Chondrocyte (in vitro differentiated cells): ENCODE measurements at places on chromosomes 4 and X. TPM values are rescaled to one million over a fixed set of nuclear protein-coding genes. Genes with fewer than 3 reads are reported as not detected.

Gene PLXNB3
- 8.5 to 36.3 TPM (median 34.8 TPM) in 3 replicates for total RNA-seq

Gene SRD5A3
- total RNA-seq: 23.9 to 31.4 TPM (median 29.0 TPM) in 3 replicates

Gene GPR34
- total RNA-seq: not detected in 3 replicates

Gene CFP
- total RNA-seq: 0.60 to 0.87 TPM (median 0.77 TPM) in 3 replicates

Gene CENPU
- 5.7 to 12.9 TPM (median 6.3 TPM) in 3 replicates for total RNA-seq

Gene SGMS2
- 49.7 to 71.5 TPM (median 65.5 TPM) in 3 replicates for total RNA-seq

Gene DUSP21
- total RNA-seq: not detected in 3 replicates

- H3K36me3 ChIP-seq: peaks cover 2% of the 10 kb centered on the region
- no peak overlapping the region for H3K27ac ChIP-seq
- DNase-seq: no peak
- H3K4me3 ChIP-seq: no peak overlapping the region
- H3K27me3 ChIP-seq: no peaks in the 10 kb centered on the region
Observed at GRCh38 chr4:53505947-53506346, 85.3 kb downstream of the LNX1 start.

DNA sequence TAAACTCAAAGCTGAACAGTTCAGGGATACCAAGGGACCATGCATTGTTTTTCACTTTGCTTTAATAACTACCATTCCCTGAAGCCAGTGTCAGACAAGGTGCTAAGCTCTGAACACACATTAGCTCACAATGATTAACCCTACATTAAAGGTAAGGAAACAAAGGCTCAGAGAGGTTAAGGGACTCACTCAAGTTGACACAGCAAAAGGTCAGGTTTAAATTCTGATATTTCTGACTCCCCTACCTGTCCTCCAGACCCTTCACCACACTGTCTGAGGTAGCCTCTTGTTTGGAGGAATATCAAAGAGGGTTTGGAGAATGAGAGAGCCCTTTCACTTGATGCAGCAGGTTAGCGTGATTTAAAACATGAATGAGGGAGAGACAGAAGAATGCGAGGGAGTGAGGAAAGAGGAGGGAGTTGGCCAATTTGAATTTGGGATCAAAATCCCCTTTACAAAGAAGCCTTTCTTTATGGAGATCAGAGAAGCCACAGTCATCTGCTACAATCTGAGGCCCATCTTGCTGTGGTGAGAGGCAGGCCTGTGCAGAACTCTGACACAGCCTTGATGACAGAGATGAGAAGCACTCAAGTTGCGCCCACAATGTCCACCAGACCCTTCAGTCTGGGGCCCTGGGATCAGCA lies 103.5 kb downstream of the FHDC1 start:
- DNase-seq: no peak
- peaks cover 15% of the 10 kb centered on the region for H3K4me1 ChIP-seq
- H3K36me3 ChIP-seq: no peaks in the 10 kb centered on the region
- no peaks in the 10 kb centered on the region for H3K27me3 ChIP-seq
- H3K27ac ChIP-seq: no peak overlapping the region

DNA sequence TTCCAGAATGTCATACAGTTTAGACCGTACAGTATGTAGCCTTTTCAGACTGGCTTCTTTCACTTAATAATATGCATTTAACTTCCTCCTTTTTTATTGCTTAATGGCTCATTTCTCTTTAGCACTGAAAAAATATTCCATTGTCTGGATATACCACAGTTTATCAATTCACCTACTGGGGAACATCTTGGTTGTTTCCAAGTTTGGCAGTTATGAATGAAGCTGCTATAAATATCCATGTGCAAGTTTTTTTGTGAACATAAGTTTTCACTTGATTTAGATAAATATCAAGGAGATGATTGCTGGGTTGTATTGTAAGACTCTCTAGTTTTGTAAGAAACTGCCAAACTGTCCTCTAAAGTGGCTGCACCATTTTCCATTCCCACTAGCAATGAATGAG lies 375.5 kb downstream of the PCDH18 start:
- H3K27me3 ChIP-seq: no peaks in the 10 kb centered on the region
- peaks cover 17% of the 10 kb centered on the region for H3K4me1 ChIP-seq
- DNase-seq: no peak
- no peak overlapping the region for H3K27ac ChIP-seq
- H3K4me3 ChIP-seq: no peak overlapping the region

DNA sequence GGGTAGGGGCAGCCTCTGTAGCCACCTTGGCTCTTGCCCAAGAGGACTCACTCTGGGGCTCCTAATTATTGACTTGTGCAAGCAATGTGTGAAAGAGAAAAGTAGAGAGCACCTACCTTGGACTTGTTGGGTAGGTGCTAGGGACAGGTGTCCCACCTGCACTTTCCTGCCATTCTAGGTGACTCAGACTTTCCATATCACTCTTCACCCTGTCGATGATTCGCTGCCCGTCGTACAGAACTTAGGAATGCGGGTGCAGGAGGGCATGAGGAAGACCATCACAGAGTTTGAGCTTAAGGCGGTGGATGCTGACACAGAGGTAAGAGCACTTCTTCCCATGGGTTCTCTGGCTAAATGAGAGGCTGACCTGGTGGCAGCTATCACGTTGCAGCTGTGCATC lies 87.3 kb upstream of the ANXA3 start:
- H3K27me3 ChIP-seq: no peaks in the 10 kb centered on the region
- no peak overlapping the region for H3K27ac ChIP-seq
- no peak overlapping the region for H3K4me3 ChIP-seq

- no peak for DNase-seq
- no peaks in the 10 kb centered on the region for H3K4me1 ChIP-seq
- H3K27ac ChIP-seq: no peak overlapping the region
- no peaks in the 10 kb centered on the region for H3K36me3 ChIP-seq
- no peak overlapping the region for H3K4me3 ChIP-seq
Observed at GRCh38 chr4:160233141-160233540, 1130.3 kb downstream of the RAPGEF2 start.

GRCh38 chrX:107025545-107025944 lies 25.5 kb upstream of the MORC4 start:
- no peaks in the 10 kb centered on the region for H3K36me3 ChIP-seq
- H3K4me1 ChIP-seq: no peaks in the 10 kb centered on the region
- no peak overlapping the region for H3K27ac ChIP-seq
- no peak overlapping the region for H3K4me3 ChIP-seq

GRCh38 chr4:77187322-77187721 lies 30.3 kb downstream of the CCNG2 start:
- no peak overlapping the region for H3K4me3 ChIP-seq
- DNase-seq: no peak
- H3K36me3 ChIP-seq: no peaks in the 10 kb centered on the region
- H3K4me1 ChIP-seq: peaks cover 4% of the 10 kb centered on the region

GRCh38 chr4:78902298-78902697 lies 36.9 kb downstream of the PAQR3 start:
- H3K27ac ChIP-seq: no peak overlapping the region
- H3K27me3 ChIP-seq: no peaks in the 10 kb centered on the region
- H3K36me3 ChIP-seq: peaks cover 2% of the 10 kb centered on the region
- DNase-seq: no peak

DNA sequence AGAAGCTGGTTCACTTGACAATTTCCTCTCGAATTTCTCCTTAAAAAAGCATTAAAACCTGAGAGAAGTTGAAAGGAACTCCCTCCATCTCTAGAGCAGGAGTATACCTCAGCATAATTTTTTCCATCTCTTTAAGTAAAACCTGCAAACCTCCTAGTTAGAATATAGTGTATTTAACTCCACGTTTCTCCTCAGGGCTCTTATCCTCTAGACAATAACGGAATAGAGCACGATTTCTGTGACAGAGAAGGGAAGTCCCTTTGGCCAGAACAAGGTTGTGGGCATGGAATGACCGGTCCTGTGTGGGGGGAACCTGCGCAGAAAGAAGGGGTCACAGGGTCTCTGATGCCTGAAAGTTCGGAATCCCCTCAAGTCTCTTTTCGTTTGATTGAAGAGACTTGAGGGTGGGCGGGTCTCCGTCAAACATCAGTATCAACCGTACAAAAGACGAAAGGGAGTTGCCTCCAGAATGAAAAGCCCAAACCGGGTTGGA lies 697 bp downstream of the ZNF280C start:
- H3K4me3 ChIP-seq: peak overlapping the region; percentile 87
- H3K27me3 ChIP-seq: no peaks in the 10 kb centered on the region
- peaks cover 16% of the 10 kb centered on the region for H3K4me1 ChIP-seq
- peak overlapping the region; percentile 88 for H3K27ac ChIP-seq
- no peak for DNase-seq

GRCh38 chr4:145216535-145216934 lies 36.1 kb upstream of the OTUD4 start:
- H3K36me3 ChIP-seq: peaks cover 1% of the 10 kb centered on the region
- H3K27ac ChIP-seq: no peak overlapping the region
- H3K4me1 ChIP-seq: no peaks in the 10 kb centered on the region
- peaks cover 2% of the 10 kb centered on the region for H3K27me3 ChIP-seq
- DNase-seq: no peak

DNA sequence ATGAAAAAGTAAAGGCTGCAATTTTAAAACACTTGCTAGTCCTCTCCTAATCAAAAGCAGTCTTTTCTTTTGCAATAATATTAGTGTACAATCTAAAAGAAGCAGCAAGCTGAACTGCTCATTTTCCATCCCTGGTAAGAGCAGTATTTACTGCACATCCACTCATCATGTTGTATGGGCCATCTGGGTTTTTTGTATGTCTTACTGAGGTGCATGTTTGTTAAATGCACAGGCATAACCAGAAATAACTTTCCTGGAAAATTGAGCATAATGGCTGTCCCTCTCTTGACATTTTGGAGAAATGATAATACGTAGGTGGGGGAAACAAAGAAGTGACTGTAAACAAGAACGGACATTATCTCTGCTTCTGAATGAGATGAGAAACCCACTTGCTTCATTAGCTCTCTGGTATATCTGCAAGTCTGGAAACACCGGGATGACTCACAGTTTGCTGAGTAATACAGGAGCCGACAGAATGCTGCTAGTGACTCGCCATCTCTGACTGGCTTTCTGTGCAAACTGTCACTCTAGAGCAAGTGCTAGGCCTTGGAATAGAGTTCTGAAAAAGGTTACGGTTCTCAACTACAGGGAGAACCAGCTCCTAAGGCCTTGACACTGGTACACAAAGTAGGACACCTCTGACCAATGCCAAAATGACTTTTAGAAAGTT lies 85.7 kb upstream of the MTM1 start:
- peak overlapping the region; percentile 34 for H3K27ac ChIP-seq
- peaks cover 10% of the 10 kb centered on the region for H3K4me1 ChIP-seq
- H3K4me3 ChIP-seq: no peak overlapping the region

- H3K4me3 ChIP-seq: no peak overlapping the region
- H3K4me1 ChIP-seq: peaks cover 8% of the 10 kb centered on the region
- no peaks in the 10 kb centered on the region for H3K27me3 ChIP-seq
- H3K27ac ChIP-seq: no peak overlapping the region
Observed at GRCh38 chr4:150038335-150039076, 39.7 kb upstream of the DCLK2 start.

- H3K27me3 ChIP-seq: no peaks in the 10 kb centered on the region
- H3K4me3 ChIP-seq: no peak overlapping the region
- peak overlapping the region; percentile 58 for H3K27ac ChIP-seq
- H3K36me3 ChIP-seq: peaks cover 21% of the 10 kb centered on the region
- peaks cover 15% of the 10 kb centered on the region for H3K4me1 ChIP-seq
- DNase-seq: no peak
Observed at GRCh38 chrX:16687514-16687913, 25.0 kb downstream of the CTPS2 start.

- DNase-seq: no peak
- no peaks in the 10 kb centered on the region for H3K36me3 ChIP-seq
- no peak overlapping the region for H3K4me3 ChIP-seq
- no peak overlapping the region for H3K27ac ChIP-seq
- peaks cover 8% of the 10 kb centered on the region for H3K4me1 ChIP-seq
- no peaks in the 10 kb centered on the region for H3K27me3 ChIP-seq
Observed at GRCh38 chrX:101195442-101196173, 24.0 kb upstream of the DRP2 start.

- H3K4me3 ChIP-seq: no peak overlapping the region
- H3K27ac ChIP-seq: no peak overlapping the region
- no peaks in the 10 kb centered on the region for H3K4me1 ChIP-seq
- H3K36me3 ChIP-seq: peaks cover 42% of the 10 kb centered on the region
Observed at GRCh38 chr4:184769141-184769765, 35.4 kb upstream of the CENPU start.

- H3K4me1 ChIP-seq: peaks cover 23% of the 10 kb centered on the region
- H3K27ac ChIP-seq: no peak overlapping the region
- no peak overlapping the region for H3K4me3 ChIP-seq
Observed at GRCh38 chrX:24175276-24175675, 25.7 kb downstream of the ZFX start.
